ENCODE measurements at places on chromosomes 5 and 9.

DNA sequence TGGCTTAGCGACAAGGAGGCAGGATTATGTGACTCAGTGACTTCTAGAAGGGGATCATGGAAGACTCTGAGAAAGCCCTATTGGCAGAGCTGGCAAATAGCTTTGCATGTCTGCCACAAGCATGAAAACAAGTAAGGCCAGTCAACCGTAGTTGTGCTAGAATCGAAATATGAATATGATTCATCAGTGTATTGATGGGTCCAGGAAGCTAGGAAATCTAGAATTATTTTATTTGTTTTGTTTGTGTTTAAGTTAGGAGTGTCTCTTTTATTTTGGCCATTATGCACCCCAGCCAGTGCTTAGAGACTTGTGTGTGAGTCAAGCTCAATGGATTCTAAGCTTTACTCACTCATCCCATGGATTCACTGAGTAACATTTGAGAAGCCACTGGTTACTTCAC is 3.8 kb upstream of the ITGA2 start:
- no peak for DNase-seq

- no peak for DNase-seq
These were observed 812.3 kb downstream of the MAT2B start for GRCh38 chr5:164317676-164318075.

GRCh38 chr5:33509036-33509435 is 68.3 kb downstream of the TARS1 start:
- no peak for DNase-seq

DNA sequence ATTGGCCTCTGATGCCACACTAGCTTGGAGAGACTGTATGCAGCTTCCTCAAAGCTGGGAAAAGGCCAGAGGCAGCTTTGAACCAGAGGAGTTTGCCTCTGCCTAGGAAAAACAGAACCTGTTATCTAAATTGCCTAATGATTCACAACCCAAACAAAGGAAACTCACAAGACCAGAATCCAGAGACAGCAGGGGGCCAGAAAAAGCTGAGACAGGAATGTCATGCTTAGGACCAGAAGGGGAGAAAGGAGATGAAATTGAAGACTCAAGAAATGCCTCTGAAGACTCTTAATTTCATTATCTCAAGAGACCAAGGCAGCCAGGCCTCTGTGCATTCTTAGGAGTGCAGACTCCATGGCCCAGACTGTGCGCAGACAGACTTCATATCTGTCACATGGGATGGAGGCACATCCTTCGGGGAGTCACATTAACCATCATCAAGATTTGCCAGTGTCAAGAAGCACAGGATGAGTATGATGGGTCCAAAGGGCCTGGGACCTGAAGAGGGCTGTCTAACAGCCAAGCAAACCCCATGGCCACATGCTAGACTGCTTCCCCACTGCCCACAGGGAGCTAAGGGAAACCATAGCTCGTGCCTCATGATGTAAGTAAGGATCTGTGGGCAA is 57.3 kb downstream of the ARSB start:
- DNase-seq = no peak

DNA sequence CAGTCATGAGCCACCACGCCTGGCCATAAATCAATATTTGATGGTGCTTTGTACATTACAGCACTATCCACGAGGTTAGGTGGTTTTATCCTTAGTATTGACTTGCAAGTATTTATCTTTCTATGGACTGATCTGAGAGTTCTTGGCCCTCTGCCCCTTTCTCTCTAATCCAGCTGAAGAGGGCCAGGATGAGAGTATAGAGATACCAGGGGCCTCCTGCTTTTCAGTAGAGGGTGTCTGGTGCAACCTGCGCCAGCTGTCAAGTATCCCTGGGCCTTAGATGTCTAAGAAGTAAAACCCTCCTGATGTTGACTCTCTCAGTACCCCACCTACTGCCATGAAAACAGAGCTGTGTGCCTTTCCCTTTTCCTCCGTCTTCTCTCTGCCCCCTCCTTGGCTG is 153.4 kb downstream of the SLIT3 start:
- no peak for DNase-seq

- no peak for DNase-seq
These were observed 25.6 kb upstream of the SCAMP1 start for GRCh38 chr5:78334811-78335210.

DNA sequence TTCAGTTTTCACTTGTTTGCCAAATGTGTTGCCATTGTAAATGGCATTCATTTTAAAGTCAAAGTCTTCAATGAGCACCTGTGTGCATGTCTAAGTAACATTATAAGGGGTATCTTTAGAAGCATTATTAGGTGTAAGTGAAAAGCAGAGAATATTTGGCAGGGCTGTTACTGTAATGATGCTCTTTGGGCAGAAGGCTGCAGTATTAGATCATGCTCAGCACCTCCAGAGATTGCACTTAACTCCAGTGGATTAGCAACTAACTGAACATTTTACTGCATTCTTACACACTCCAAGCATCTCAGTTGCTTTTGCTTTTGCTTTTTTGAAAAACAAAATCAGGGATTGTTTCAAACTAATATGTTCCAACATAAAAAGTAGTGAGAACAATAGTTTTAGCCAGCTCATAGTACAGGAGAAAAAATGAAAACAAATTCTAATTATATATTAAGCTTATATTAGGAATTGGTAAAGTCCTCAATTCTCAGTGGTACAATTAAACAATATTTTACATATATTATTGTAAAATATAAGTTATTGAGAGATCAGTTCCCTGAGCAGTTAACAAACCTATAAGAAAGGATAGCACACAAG is 1740.9 kb upstream of the CDH9 start:
- DNase-seq = no peak

GRCh38 chr5:39461007-39461682 is 36.4 kb upstream of the DAB2 start:
- DNase-seq = no peak

- DNase-seq = no peak
These were observed 6.6 kb upstream of the XPA start for GRCh38 chr9:97703437-97704344.

GRCh38 chr9:13491493-13492424 is 212.3 kb upstream of the MPDZ start:
- DNase-seq = no peak

DNA sequence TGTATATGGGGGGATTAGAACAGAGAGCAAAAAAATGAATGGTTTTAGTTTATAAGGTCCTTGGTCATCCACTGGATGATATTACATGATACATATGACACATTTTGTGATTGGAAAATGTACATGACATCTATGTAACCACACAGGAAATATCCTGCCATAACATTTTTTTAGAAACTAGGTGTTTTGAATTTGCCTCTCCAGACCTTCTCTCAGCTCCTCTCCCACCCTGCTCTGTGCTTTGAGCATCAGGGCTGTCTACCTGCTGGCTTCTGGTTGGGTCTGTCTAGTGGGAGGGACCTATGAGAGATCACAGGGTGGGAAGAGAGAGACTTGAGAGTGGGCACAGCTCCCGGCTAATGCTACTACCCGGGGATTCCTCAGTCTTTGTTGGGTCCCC is 24.4 kb downstream of the AKNA start:
- no peak for DNase-seq

- no peak for DNase-seq
These were observed 21.5 kb upstream of the GPR21 start for GRCh38 chr9:123011878-123012528.
